Activated T-cell treated with anti-CD3 and anti-CD28 coated beads for 4 hours (primary cell): ENCODE measurements at places on chromosomes 11 and 22.

GRCh38 chr11:44743959-44744557 lies 17.3 kb downstream of the TSPAN18 start:
- DNase-seq = no peak

- DNase-seq = no peak
Measured at GRCh38 chr22:31279821-31280505, 12.3 kb downstream of the PIK3IP1 start.

GRCh38 chr22:46969491-46969890 lies 207.0 kb downstream of the TBC1D22A start:
- no peak for DNase-seq

DNA sequence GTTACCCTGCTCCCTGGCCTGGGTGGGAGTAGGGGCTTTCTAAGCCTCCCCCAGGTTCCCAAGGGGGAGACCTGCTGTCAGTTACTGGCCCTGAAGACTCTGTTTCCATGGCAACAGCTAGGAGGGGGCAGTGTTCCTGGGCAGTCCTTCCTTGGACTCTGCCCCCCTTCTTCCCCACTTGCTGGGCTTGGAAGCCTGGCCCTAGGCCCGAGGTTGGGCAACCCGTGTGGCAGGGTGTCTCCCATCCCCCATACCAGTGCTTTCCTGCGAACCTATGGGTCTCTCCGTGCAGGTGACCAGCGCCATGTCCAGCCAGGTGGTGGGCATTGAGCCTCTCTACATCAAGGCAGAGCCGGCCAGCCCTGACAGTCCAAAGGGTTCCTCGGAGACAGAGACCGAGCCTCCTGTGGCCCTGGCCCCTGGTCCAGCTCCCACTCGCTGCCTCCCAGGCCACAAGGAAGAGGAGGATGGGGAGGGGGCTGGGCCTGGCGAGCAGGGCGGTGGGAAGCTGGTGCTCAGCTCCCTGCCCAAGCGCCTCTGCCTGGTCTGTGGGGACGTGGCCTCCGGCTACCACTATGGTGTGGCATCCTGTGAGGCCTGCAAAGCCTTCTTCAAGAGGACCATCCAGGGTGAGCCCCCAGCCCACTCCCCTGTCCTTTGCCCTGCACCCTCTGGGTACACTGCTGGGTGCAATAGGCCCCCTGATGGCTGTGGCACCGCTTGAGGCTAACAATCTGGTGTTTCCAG lies 1.7 kb downstream of the ESRRA start:
- DNase-seq = no peak

DNA sequence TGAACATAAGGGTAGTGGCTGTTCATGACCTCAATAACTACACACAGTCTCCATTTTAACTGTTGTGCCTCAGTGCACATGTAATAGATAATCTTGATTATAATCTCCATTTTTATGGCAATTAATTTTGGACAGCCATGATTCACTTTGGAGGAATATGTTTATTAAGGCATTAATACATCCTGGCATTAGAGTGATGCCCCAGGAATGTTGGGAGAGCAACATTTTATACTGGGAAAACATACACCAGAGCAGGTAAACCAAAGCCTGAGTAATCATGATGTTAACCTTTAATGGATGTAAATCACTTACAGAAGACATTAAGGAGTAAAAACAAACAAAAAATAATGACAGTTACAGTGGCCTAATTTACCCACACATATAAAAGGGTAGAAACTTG lies 886.3 kb upstream of the RAG2 start:
- DNase-seq = no peak

DNA sequence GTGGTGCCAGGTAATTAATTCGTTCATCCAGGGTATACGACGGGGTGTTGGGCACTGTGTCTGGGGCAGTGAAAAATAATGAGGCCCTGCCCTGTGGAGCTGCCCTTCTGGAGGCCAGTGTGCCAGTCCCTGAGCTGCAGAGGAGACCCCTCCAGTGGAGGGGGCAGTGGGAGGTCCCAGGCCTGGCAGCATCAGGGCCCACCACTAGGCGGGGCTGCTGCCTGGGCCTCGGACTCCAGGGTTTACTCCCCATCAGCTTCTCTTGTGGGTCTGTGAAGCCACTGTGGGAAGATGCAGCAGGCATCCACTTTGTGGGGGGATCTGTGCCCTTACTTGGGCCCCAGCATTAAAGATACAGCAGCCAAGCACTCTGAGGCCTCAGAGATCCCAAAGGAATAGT lies 17.4 kb upstream of the TMPRSS6 start:
- DNase-seq = no peak

DNA sequence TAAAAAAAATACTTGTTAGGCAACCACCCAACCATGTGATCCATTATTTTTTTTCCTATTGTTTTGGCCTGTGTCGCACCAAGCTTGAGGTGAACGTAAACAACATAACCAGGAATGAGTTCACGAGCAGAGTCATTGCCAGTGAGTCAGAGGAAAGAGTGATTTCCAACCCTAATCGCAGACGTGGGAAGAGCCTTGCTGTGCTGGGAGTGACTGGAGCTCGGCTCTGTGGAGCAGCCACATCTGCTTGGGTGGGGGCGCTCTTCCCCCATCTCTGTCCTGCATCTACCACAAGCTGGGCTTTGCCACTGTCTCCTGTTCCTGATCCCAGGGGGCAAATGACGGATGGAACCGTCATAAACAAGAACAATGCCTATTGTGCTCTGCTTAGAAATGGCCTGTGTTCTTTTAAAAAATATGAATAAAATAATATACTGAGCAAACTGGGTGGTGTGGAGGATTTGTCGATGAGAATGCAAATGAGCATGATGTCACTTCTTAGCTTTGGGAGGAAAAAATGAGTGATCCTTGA lies 210.0 kb downstream of the KIRREL3 start:
- DNase-seq = no peak

DNA sequence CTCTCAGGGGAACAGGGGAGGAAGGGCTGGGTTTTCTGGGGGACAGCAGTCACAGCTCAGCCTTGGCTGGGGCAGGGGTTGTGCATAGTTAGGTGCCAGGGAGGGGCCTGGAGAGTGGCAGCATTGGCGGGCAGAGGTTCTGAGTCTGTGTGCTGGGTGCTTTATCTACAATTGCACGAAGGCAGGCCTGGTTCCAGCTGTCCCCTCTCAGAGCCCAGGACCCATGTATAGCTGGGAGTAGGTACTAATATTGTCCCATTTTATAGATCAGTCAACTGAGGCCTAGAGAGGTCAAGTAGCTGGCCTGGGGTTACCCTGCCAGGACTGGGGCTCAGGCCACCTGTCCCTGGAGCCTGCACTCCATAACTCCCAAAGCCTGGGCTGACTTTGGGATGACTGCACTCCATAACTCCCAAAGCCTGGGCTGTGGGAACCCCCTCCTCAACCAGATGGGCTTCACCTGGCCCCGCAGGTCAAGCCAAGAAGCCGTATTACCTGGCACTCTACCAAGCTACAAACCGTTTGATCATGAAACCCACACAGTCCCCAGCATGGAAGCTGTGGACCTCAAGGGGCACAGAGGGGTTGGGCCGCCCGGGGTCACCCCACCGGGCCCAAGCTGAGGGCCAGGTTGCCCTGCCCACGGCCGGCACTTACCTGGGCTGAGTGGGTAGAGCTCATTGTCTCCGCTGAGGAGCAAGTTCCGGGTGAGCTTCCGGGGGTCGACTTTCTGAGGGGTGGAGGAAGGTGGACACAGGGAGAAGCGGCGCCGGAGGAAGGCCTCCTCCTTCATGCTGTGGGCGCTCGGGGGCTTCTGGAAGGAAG lies 36.5 kb downstream of the OSBPL5 start:
- DNase-seq = no peak

GRCh38 chr11:1290052-1291040 lies 19.1 kb downstream of the TOLLIP start:
- no peak for DNase-seq

DNA sequence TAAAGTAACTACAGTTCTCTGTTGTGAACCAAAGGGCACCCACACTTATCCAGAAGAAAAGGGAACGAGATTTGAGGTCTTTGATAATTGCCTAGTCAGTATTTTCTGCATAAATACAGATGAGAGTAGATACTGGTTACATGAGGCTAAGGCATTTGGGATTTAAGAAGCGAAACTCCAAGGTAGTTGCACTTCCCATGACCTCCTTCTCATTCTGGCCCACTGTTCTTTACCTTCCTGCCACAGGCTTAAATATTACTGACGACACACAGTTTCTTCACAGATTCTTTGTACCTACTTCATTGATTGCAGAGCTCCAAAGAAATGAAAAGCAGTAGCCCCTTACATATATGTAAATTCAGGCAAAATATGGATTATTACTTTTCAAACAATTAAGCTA lies 915.3 kb downstream of the LRRC4C start:
- no peak for DNase-seq

DNA sequence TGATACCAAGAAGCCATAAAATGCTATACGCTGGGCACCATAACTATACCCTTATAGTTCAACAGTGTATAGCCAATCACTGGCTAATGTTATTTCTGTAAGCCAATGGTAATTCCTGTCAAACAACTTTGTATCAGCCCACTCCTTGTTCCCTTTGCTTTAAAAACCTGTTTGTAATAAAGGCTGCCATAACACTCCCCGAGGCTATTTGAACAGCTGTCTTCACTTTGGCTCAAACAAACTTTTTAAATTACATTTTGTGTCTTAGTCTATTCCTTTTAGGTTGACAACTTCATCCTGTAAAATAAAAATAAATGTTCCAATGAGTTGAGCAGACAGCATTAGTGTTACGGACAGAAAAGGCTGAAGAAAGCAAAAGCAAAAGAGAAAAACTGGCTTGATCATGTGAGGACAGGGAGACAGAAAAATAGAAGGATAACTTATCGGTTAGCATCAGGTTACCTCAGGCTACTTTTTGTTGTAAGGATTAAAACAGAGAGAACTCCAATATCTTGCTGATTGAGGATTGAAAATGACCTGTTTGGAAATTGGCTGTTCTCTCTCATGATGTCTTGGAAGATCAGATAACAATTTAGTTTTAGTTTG lies 95.0 kb downstream of the AASDHPPT start:
- no peak for DNase-seq

GRCh38 chr11:130389335-130389935 lies 39.0 kb downstream of the ADAMTS8 start:
- no peak for DNase-seq

DNA sequence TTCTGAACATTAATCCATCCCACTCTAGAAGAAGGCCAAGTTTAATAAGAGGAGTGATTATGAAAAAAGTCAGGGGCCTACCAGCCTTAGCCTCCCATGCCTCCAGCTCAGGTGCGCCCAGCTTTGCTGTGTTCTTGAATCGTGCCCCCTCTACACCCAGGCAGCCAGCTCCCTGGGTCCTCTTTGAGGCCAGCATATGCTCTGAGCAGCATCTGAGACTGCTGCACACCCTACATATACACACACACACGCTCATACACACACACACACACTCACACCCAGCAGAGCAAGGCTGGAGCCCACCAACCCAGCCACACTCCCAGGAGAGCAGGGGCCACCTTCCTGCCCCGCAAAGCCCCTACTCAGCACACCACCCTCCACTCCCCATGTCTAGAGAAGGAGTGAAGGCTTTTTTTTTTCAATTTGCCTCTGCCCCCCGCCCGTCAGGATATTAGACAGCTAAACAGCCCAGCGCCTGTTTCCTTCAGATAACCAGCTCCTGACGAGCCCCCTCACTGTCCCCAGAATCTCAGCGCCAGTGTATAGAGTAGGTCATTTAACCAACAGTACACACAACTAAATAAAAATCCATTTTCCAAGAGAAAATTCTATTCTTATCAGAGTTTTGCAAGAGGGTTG lies 121.6 kb downstream of the BUD13 start:
- DNase-seq = no peak

DNA sequence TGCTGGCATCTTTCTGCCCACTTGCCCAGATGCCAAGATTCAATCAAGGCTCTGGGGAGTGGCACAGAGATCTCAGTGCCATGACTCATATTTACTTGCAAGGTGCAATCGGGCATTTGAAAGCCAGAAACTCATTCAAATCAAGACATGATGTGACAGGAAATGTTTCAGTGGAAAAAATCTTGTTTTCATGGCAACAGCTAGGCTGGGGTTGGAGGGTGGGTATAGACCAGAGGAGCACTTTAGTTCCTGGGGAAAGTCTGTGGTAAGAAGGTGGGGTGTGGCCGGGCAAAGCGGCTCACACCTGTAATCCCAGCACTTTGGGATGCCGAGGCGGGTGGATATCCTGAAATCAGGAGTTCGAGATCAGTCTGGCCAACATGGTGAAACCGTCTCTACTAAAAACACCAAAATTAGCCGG lies 1.2 kb downstream of the MAJIN start:
- peak; percentile 12 for DNase-seq

DNA sequence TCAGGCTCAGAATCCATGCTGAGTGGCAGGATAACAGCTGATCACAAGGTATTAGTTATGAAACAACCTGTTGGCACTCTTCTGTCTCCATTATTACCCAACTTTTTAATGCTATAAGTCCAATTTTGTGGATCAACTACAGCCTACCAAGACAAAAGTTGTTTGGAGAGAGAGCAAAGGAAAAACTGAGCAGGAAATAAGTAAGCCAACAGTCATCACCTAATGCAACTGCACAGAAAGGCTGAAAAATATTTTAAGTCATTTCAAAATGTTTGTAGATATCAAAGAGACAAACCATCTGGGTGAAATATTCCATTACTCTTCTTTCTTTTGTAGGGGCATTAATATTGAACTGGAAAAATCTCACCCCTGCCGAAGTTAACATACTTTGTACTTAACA lies 41.6 kb downstream of the FDX1 start:
- no peak for DNase-seq

GRCh38 chr11:9838961-9839360 lies 175.1 kb downstream of the SWAP70 start:
- no peak for DNase-seq

- DNase-seq = no peak
Measured at GRCh38 chr11:69938206-69938605, 119.0 kb upstream of the FGF3 start.

- no peak for DNase-seq
Measured at GRCh38 chr11:68012843-68013610, 2.9 kb downstream of the ALDH3B1 start.

DNA sequence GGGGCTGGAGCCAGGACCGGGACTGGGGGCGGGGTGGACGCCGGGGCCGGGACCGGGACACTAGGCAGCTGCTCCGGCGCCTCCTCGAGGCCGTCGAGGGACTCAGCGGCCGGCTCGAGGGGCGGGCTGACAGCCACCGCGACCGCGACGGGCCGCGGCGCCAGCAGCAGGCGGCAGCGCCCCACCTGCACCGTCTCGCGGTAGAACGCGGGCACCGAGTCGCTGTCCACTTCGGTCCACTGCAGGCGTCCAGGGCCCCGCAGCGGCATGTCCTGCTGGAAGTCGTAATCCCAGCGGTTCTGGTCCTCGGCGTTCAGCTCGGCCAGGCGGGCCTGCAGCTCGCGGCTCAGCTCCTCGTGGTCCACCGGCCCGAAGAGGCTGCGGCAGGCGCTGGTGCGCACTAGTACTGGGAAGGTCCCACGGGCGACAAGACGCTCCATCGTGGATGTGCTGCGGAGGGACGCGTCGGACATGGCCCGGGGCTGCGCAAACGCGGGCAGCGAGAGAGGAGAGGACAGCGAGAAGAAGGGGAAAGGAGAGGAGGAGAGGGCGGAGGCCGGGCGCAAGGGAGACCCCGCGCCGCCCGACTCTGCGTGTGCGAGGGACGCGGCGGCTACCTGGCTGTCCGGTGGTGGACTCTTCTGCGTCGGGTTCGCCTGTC lies 428 bp downstream of the CDKN1C start:
- no peak for DNase-seq

- no peak for DNase-seq
Measured at GRCh38 chr11:68043349-68044144, 4.7 kb downstream of the TCIRG1 start.
